ENCODE measurements at places on chromosomes 7 and 10. TPM values are rescaled to one million over a fixed set of nuclear protein-coding genes. Genes with fewer than 3 reads are reported as not detected.

The EPHB4 gene
- total RNA-seq: 97.3 TPM

DNA sequence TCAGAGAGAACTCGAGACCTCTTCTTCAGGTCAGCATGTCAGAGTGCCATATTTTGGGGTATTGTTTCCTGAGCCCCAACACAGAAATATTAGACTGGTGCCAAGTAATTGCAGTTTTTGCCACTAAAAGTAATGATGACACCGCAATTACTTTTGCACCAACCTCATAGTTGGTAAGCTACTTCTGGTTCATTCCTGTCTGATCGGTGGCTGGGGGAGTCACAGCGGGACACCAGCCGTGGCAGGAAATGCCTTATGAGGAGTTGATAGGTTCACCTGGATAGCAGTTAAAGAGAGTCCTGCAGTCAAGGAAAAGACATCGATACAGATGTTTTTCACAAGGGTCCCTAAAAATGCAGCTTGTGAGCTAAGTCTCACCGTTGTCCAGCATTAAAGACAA lies 23.9 kb upstream of the ATP6V0A4 start:
- no peak for DNase-seq

GRCh38 chr7:137619181-137619580 lies 227.6 kb downstream of the DGKI start:
- DNase-seq: no peak

The TRIM74 gene
- not detected for total RNA-seq

DNA sequence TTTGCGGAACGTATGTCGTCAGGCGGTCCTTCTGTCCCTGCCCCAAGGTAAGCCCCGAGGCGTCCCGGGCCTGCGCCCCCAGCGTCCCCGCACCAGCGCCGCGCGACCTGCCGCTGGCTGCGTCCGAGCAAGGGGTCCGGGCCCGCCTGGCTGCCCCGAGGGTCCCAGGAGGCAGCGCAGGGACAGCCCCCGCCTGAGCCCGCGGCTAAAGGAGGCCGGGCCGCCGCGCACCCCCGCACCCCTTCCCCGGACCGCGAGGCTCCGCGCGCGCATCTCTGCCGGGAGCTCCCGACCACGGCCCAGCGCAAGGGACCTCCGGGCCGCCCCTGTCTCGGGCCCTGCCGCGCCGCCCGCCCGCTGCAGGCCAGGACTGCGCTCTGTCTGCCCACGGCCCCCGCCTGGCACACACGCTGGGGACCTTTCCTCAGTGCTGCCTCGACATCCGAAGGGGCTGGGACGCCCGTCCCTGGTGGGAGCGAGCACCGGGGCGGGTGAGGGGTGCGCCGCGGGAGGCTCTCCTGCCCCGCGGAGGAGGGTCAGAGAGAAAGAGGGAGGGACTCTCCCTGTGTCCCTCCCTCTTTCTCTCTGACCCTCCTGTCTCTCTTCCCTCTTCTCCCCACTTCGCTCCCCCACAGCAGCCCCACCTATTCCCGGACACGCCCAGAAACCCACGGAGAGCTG lies 25.0 kb downstream of the SHH start:
- DNase-seq: no peak

The NPTX2 gene
- total RNA-seq: 14.7 TPM

The TRIP6 gene
- 45.5 TPM for total RNA-seq

The DGKI gene
- total RNA-seq: 76.1 TPM

All from umbilical cord (tissue), 2 donors.